ENCODE measurements at places on chromosomes 2 and 18. TPM values are rescaled to one million over a fixed set of nuclear protein-coding genes. Genes with fewer than 3 reads are reported as not detected.

- DNase-seq, result no peak
These were observed 96.6 kb downstream of the MBD2 start for GRCh38 chr18:54127759-54128378.

- DNase-seq, result no peak
These were observed 53.1 kb downstream of the ACVR1 start for GRCh38 chr2:157822993-157823392.

GRCh38 chr2:36399050-36399449 lies 43.5 kb downstream of the CRIM1 start:
- DNase-seq, result no peak

GRCh38 chr2:210399440-210400041 lies 77.0 kb downstream of the LANCL1 start:
- DNase-seq, result no peak

GRCh38 chr2:2237563-2237962 lies 93.5 kb downstream of the MYT1L start:
- no peak for DNase-seq

- DNase-seq, result no peak
These were observed 42.8 kb downstream of the PROKR1 start for GRCh38 chr2:68686178-68686577.

DNA sequence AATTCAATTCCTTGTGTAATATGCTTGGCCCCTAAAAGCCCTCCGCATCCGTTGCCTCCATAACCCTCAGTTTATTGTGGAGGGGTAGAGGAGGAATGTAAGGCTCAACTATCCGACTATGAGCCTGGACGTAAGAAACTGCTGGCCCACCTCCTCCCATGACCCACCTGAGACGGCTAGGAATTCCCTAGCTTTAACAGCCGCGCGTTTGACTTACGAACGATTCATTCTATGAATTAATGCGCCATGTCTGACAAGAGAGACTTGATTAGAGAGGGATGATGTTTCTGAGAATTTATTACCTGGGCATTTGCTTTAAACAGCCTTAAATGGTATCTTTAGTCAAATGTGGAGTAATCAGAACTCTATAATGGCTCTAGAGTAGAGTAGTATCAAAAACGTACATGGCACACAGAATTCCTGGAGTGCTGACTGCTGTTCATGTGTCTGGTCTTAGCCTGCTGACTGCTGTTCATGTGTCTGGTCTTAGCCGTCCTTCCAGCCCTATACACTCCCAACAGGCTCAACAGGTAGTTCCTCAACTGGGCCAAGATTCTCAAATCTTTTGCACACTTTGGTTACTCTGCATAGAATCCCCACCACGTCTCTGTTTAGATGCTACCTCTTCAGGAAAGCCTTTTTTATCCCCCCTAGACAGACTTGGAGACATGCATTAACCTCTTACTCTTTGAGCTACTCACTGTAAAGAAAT lies 899 bp upstream of the GFPT1 start:
- DNase-seq, result no peak

GRCh38 chr2:226766352-226767055 lies 33.1 kb downstream of the IRS1 start:
- no peak for DNase-seq

- DNase-seq, result no peak
These were observed 330.6 kb upstream of the SKOR2 start for GRCh38 chr18:47582093-47582492.

- DNase-seq, result no peak
These were observed 99.4 kb upstream of the DSEL start for GRCh38 chr18:67615876-67616275.

DNA sequence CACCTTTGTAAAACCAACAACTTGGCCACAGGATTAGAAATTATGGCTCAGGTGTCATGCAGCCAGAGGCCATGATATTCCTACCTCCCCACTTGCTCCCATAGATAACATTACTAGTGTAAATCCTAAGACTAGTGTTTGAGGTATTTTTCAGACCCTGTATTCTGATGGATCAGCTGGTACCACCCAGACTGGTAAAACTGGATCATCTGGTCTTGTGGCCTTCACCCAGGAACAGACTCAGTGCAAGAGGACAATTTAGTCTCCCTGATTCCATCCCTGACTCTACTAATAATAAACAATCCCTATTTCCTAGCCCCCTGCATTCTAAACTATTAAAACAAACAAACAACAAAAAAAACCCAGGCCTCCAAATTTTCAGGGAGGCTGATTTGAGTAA lies 121.0 kb downstream of the ALPK2 start:
- DNase-seq, result no peak

GRCh38 chr2:20203521-20204225 lies 21.3 kb downstream of the SDC1 start:
- no peak for DNase-seq

GRCh38 chr2:64586883-64587481 lies 62.9 kb downstream of the AFTPH start:
- DNase-seq, result no peak

GRCh38 chr2:69087912-69088240 lies 74.9 kb downstream of the ANTXR1 start:
- DNase-seq, result no peak

DNA sequence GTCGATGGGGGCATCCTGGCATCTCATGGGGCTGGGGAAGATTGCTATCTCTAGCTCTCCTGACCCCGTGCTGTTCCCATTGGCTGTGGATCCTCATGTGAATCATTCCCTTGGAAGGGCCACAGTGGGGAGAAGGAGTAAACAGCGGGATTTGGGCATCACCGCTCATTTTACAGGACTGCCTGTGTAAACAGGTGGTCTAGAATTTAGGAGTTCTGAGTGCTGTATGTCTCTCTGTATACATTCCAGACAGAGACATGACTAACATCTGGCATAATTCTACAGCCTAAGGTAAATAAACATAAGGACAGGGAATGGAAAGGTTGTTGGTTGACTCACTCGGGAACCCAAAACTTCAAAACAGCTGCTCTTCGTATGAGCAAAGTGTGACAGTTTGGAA lies 92.7 kb downstream of the COPS8 start:
- DNase-seq, result no peak

GRCh38 chr2:77147153-77147552 lies 375.0 kb downstream of the LRRTM4 start:
- DNase-seq, result no peak

GRCh38 chr2:9656270-9656766 lies 25.5 kb upstream of the YWHAQ start:
- DNase-seq, result no peak

GRCh38 chr2:41865263-41865662 lies 182.6 kb upstream of the PKDCC start:
- DNase-seq, result no peak

DNA sequence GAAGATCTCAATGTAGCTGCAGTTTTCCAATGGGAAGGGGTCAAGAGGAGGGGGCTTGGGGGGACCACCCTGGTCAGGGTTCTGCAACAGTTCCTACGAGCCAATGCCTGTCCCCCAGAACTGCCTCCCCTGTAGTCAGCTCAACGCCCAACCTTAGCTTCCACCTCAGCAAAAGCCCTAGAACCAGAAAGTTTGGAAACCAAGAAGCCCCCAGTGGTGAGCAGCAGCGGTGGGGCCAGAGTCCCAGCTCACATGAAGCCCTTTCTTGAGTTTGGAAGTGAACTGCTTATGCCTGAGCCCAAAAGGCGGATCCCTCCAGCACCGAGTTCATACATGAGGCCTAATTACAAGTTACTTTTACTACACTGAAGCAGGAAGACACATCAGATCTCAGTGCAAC lies 162.4 kb downstream of the HDAC4 start:
- no peak for DNase-seq

GRCh38 chr2:119439574-119440500 lies 8.2 kb downstream of the TMEM37 start:
- DNase-seq, result no peak

- no peak for DNase-seq
These were observed 81.3 kb downstream of the DGKD start for GRCh38 chr2:233435436-233436190.

Gene ITPRIPL1
- total RNA-seq, result 1.3 TPM

Gene FLACC1
- 1.5 TPM for total RNA-seq

Gene IL1RL1
- total RNA-seq, result 72.2 TPM

Gene BBS5
- total RNA-seq, result 6.2 TPM

Gene SCRN3
- total RNA-seq, result 31.9 TPM

Gene RESP18
- total RNA-seq, result not detected

Gene CD226
- 4.6 TPM for total RNA-seq

Gene MBD5
- 32.5 TPM for total RNA-seq

Gene GRHL1
- total RNA-seq, result 2.4 TPM

Gene CFAP65
- 4.3 TPM for total RNA-seq
